ENCODE measurements at places on chromosomes 6 and 20. TPM values are rescaled to one million over a fixed set of nuclear protein-coding genes. Genes with fewer than 3 reads are reported as not detected.
A peak's percentile ranks its signal among the peaks of the same experiment; 100 is the strongest.

SLC25A27 gene
- total RNA-seq = 47.4 TPM

GRCh38 chr6:12313306-12313991 is 23.3 kb downstream of the EDN1 start:
- DNase-seq = no peak
- no peak overlapping the region for H3K27ac ChIP-seq

GRCh38 chr6:137166247-137167098 is 7.0 kb downstream of the IL22RA2 start:
- no peaks in the 10 kb centered on the region for H3K27me3 ChIP-seq
- H3K36me3 ChIP-seq = no peaks in the 10 kb centered on the region
- no peaks in the 10 kb centered on the region for H3K4me1 ChIP-seq

HRH3 gene
- total RNA-seq = not detected

DNA sequence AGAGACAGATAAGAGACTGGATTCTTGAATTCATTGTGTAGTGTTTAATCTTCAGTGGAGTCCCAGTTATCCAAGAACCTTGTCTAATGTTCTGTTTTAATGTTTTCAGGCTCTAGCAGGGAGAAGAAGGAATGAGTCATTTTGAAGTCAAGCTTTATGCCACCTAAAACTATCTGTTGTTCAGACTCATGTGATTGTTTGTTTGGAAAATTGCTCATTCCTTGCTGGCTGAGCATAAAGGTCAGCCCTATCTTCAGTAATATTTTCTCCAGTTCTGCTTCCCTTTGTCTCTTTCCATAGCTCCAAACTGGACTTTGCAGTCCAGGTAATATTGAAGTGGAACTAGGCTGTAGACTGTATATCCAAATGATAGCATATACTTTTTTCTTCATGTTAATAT is 34.2 kb downstream of the CLVS2 start:
- no peak overlapping the region for H3K27ac ChIP-seq
- no peaks in the 10 kb centered on the region for H3K27me3 ChIP-seq
- H3K4me3 ChIP-seq = no peak overlapping the region
- H3K4me1 ChIP-seq = no peaks in the 10 kb centered on the region

DNA sequence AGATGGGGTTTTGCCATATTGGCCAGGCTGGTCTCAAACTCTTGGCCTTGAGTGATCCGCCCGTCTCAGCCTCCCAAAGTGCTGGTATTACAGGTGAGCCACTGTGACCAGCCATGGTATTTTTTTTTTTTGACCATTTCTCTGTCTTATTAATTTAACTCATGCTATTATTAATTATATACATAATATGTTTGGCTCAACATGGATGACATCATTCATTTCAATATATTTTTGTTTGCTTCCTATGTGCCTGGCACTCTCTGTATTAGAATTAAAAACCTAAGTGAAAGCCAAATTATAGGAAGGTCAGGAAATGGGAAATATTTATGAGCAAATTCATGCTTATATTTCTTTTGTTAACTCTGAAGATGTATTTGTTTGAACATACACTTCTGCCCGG is 55.8 kb upstream of the AKIRIN2 start:
- H3K36me3 ChIP-seq = no peaks in the 10 kb centered on the region
- no peak for DNase-seq
- no peaks in the 10 kb centered on the region for H3K27me3 ChIP-seq
- H3K4me3 ChIP-seq = no peak overlapping the region
- peaks cover 18% of the 10 kb centered on the region for H3K4me1 ChIP-seq
- H3K27ac ChIP-seq = no peak overlapping the region

TCF21 gene
- total RNA-seq = not detected

GRCh38 chr20:48826883-48827771 is 672 bp downstream of the PREX1 start:
- H3K4me3 ChIP-seq = peak overlapping the region; percentile 79
- peak overlapping the region; percentile 44 for H3K27ac ChIP-seq
- H3K36me3 ChIP-seq = no peaks in the 10 kb centered on the region
- no peak for DNase-seq

DNA sequence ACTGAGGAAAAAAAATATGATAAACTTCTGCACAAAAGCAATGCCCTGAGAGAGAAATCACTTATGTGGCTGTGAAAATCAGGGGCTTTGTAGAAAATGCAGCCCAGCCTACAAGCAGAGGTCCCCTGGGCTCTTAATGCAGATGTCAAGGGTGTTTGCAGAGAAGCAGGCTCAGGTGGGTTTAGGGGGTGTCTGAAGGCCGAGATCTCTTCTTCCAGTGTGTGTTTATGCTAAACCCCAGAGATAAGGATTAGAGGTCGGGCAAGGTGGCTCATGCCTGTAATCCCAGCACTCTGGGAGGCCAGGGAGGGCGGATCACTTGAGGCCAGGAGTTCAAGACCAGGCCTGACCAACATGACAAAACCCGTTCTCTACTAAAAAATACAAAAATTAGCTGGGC is 78.5 kb downstream of the TMEM242 start:
- no peak overlapping the region for H3K4me3 ChIP-seq
- peaks cover 7% of the 10 kb centered on the region for H3K4me1 ChIP-seq
- no peak overlapping the region for H3K27ac ChIP-seq
- H3K36me3 ChIP-seq = no peaks in the 10 kb centered on the region
- no peaks in the 10 kb centered on the region for H3K27me3 ChIP-seq

SMLR1 gene
- not detected for total RNA-seq

HLA-DQB1 gene
- total RNA-seq = 3.1 TPM

RNF217 gene
- total RNA-seq = 37.4 TPM

SSTR4 gene
- total RNA-seq = not detected

DNA sequence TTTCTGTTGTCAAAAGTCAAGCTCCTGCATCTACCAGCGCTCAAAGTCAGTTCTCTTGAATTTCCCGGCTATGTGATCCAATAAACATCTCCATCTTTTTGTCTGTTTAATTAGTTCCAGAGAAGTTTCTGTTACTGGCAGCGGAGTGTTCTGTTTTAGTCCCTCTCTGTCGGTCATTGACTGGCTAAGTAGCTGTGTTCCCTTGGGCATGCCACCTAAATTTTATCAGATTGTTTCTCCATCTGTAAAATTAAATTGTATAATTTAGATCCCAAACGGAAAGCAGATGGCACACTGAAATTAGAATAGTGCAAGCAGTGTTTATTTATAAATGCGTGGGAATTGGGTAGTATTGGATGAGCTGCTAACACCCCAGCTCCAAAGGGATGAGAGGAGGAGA is 29.7 kb upstream of the PRL start:
- H3K36me3 ChIP-seq = no peaks in the 10 kb centered on the region
- H3K4me1 ChIP-seq = no peaks in the 10 kb centered on the region
- no peak for DNase-seq
- no peak overlapping the region for H3K27ac ChIP-seq

VSX1 gene
- total RNA-seq = not detected

DNA sequence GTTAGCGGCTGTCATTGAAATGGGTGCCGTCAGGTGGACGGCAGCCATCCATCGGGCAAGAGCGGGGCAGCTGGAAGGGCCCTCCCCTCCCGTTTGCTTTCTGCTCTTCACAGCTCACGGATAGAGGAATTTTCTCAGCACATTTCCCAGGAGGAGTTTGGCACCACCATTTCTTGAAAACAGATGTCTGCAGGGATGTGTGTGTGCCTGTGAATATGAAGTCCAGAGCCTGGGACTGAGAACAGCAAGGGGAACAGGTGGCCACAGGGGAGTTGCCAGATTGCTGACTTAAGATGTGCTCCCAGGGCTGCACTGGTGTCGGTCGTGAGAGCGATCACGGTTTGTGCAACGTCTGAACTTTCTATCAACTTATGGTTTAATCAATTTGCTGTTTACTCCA is 22.1 kb upstream of the ECI2 start:
- no peak for DNase-seq
- H3K4me1 ChIP-seq = no peaks in the 10 kb centered on the region
- H3K4me3 ChIP-seq = no peak overlapping the region
- no peak overlapping the region for H3K27ac ChIP-seq
- no peaks in the 10 kb centered on the region for H3K27me3 ChIP-seq
- no peaks in the 10 kb centered on the region for H3K36me3 ChIP-seq

DNA sequence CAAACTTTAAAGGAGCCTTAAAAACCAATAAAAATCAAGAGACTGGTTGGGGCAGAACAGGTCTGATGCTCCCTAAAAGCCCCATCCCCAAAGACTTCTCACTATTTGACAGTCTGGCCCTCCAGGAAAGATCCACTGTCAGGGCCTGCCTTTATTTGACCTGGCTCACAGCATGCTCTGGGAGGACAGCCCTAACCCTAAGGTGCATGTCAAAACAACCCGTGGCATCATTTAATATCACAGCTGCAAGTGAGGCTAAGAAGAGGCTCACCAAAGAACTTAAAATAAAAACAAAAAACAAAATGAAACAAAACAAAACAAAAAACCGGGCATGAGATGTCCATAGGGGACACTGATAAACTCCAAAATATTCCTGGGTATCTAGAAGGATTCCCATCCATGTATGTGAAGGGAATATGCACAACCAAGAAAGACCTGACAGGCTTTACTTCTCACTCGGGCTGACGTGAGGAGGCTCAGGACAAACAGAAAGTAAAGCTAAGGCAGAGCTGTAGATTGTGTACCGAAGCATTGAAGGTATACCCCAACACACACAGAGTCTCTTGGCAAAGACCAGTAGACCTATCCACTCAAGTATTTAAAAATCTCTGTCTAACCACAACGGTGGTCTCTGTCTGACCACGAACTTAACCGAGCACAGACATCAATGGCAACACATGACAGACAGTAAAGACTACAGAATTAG is 57.3 kb downstream of the AHI1 start:
- DNase-seq = no peak
- no peaks in the 10 kb centered on the region for H3K27me3 ChIP-seq
- no peak overlapping the region for H3K27ac ChIP-seq
- peaks cover 57% of the 10 kb centered on the region for H3K36me3 ChIP-seq
- H3K4me3 ChIP-seq = no peak overlapping the region

GRCh38 chr6:130324657-130325056 is 41.2 kb upstream of the TMEM200A start:
- DNase-seq = no peak
- H3K27ac ChIP-seq = no peak overlapping the region
- H3K4me3 ChIP-seq = no peak overlapping the region
- no peaks in the 10 kb centered on the region for H3K27me3 ChIP-seq

- no peaks in the 10 kb centered on the region for H3K27me3 ChIP-seq
- peak overlapping the region; percentile 99 for H3K4me3 ChIP-seq
- peak overlapping the region; percentile 100 for H3K27ac ChIP-seq
- no peaks in the 10 kb centered on the region for H3K36me3 ChIP-seq
These were observed 815 bp downstream of the SPATA2 start for GRCh38 chr20:49914310-49915117.

DNA sequence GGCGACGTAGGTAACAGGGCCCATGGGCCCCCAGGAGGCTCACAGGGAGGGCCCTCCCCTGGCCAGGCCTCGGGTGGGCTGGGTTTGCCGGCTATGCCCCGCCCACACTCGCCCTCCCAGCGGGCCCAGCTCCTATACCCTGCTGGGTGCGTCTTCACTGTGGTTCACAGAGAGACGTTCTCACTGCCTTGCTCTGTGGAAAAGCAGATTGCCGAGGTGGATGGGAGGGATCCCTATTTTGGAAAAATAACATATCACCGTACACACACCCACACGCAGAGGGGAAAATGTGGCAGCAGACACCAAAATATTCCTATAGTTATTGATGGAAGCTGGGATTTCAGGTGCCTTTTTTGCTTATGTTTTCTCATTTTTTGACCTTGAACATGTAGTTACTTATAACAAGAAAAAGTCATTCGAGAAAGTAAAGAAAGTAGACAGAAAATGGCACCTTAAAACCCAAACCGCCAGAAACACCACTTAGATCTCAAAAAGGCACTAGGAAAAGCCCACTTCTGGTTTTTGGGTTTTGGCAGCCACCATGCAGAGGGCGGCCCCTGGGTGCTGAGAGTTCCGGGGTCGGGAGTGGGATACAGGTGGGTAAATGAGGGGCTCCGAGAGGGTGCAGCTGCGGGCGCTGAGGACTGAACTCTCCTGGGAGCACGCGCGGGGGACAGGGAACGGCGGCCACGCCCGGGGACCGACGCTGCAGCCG is 49.4 kb downstream of the TMEM242 start:
- H3K27me3 ChIP-seq = no peaks in the 10 kb centered on the region
- DNase-seq = no peak
- peak overlapping the region; percentile 87 for H3K27ac ChIP-seq
- H3K36me3 ChIP-seq = no peaks in the 10 kb centered on the region

- no peaks in the 10 kb centered on the region for H3K4me1 ChIP-seq
- H3K4me3 ChIP-seq = peak overlapping the region; percentile 86
- H3K36me3 ChIP-seq = peaks cover 35% of the 10 kb centered on the region
- H3K27ac ChIP-seq = peak overlapping the region; percentile 100
These were observed 1.2 kb downstream of the ZNF335 start for GRCh38 chr20:45970646-45971424.

DNA sequence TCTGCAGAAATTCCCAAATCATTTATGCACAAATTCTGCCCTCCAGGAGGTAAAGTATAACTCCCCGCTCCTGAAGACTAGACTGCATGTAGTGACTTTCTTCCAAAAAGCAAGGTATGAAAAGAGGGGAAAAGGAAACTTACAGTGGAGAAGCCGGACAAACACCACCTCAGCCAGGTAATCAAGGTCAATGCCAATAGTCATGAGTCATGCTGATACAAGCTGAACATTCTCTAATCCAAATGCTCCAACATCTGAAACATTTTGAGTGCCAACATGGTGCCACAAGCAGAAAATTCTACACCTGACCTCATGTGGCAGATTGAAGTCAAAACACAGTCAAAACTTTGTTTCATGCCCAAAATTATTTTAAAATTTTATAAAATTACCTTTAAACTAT is 165.6 kb downstream of the FOXA2 start:
- H3K27me3 ChIP-seq = no peaks in the 10 kb centered on the region
- no peak overlapping the region for H3K27ac ChIP-seq
- DNase-seq = no peak
- no peaks in the 10 kb centered on the region for H3K4me1 ChIP-seq

NFATC2 gene
- total RNA-seq = 6.0 TPM

GRCh38 chr6:70956191-70956450 is 739 bp downstream of the B3GAT2 start:
- H3K4me1 ChIP-seq = no peaks in the 10 kb centered on the region
- H3K4me3 ChIP-seq = peak overlapping the region; percentile 68
- no peak for DNase-seq
- no peak overlapping the region for H3K27ac ChIP-seq
- no peaks in the 10 kb centered on the region for H3K36me3 ChIP-seq

ADNP gene
- 42.9 TPM for total RNA-seq

GPX5 gene
- not detected for total RNA-seq

GRCh38 chr20:50784464-50784863 is 10.4 kb upstream of the BCAS4 start:
- H3K4me3 ChIP-seq = no peak overlapping the region
- no peak overlapping the region for H3K27ac ChIP-seq
- H3K36me3 ChIP-seq = no peaks in the 10 kb centered on the region
- peaks cover 16% of the 10 kb centered on the region for H3K4me1 ChIP-seq
- H3K27me3 ChIP-seq = no peaks in the 10 kb centered on the region

COL9A3 gene
- 51.3 TPM for total RNA-seq

LINC00237 gene
- not detected for total RNA-seq

GRCh38 chr6:165752451-165752850 is 89.4 kb upstream of the PDE10A start:
- H3K27ac ChIP-seq = no peak overlapping the region
- no peaks in the 10 kb centered on the region for H3K27me3 ChIP-seq
- H3K4me1 ChIP-seq = no peaks in the 10 kb centered on the region
- no peak for DNase-seq
- no peak overlapping the region for H3K4me3 ChIP-seq
